ENCODE measurements at places on chromosomes 13 and 19. TPM values are rescaled to one million over a fixed set of nuclear protein-coding genes. Genes with fewer than 3 reads are reported as not detected.

- DNase-seq: no peak
Observed at GRCh38 chr13:24745516-24745860, 18.5 kb upstream of the RNF17 start.

- no peak for DNase-seq
Observed at GRCh38 chr13:51058461-51059167, 52.5 kb downstream of the C13orf42 start.

DNA sequence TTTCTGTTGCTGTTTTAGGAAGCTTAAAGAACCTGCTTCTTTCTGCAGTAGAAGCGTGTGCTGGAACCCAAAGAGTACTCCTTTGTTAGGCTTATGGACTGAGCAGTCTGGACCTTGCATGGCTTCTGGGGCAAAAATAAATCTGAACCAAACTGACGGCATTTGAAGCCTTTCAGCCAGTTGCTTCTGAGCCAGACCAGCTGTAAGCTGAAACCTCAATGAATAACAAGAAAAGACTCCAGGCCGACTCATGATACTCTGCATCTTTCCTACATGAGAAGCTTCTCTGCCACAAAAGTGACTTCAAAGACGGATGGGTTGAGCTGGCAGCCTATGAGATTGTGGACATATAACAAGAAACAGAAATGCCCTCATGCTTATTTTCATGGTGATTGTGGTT, 103.1 kb downstream of the TNFRSF19 start:
- no peak for DNase-seq

DNA sequence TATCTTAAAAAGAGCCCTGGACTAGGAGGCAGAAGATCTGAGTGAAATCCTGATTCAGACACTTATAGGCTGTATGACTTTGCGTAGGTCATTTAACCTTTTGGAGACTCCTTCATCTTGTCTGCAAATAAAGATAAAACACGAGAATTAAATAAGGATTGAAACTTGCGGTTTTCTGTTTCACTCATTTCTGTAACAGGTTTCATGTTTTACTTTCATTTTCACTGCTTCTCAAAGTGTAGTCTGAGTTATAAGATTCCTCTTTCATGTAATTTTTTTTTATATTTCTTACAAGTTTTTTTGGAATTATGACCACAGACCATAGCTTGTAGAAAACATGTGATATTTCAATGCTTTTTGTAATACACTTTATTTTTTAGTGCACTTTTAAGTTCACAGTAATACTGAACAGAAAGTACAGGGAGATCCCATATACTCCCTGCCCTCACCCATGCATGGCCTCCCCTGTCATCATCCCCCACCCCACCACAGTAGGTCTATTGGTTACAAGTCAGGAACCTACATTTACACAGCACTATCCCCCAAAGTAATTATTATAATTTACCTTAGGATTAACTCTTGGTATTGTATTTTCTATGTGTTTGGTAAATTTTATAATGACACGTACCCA, 174.6 kb downstream of the ITGBL1 start:
- DNase-seq: no peak

DNA sequence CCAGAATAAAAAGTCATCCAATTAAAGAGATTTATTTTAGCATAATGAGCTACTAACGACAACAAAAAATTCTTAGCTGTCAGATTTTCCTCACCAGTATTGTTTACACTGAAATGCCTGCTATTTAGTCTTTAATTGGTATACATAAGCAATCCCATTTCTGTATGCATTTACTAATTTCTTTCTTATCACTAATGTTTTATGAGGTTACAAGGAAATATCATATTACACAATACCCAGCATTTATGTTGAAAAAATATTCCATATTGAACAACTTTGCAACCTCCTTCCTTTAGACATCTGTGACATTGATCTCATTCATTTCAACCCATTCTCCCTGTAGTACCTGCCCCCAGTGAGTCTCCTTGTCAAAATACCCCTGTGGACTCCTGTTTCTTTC, 135.4 kb downstream of the SLITRK6 start:
- no peak for DNase-seq

GRCh38 chr13:100645382-100645781, 29.2 kb downstream of the TMTC4 start:
- DNase-seq: no peak

DNA sequence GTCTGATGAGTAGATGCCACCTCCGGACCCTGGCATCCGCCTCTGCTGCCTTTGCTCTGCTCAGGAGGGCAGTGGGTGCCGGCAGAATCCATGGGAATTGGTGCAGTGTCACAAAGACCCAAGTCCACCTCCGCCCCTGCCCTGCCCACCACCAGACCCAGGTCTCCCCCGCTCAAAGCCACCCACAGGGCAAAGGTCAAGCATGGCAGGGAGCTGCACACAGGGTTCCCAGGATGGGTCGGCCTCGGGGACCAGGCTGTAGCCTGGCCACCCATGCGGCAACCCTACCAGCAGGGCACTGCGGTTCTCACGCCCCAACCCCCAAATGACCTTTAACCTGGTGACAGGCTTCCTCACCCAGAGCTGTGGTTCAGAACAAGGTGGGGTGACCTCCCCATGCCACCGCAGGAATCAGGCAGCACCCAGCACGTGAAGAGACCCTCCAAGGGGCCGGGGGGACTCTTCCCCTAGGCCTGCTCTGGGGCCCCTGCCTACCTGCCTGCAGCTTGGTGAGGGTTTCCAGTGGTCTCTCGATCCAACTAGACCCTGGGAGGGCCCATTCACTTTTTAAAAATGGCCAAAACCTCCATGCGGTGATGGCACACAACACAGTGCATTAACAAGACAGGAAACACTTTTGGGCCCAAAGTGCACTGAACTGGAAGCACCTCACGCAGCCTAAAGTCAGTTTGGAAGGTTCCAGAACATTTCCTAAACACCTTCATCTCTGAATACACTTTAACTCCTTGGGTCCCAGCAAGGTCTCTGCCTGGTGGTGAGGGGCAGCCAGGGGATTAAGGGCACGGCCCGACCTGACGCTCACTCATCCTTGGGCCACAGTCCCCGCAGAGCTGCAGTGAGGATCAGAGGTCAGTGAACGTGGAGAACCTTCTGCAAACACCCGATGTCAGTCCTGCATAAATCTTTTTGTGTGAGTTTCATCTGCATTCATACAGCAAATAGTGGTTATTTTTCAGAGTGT, 11.0 kb downstream of the GAS6 start:
- no peak for DNase-seq

GRCh38 chr19:41930926-41931592, 2.8 kb upstream of the ERFL start:
- no peak for DNase-seq

- DNase-seq: peak; percentile 30
Observed at GRCh38 chr19:38735257-38735686, 9.0 kb downstream of the CAPN12 start.

GRCh38 chr19:39372941-39373340, 18.0 kb downstream of the PAF1 start:
- DNase-seq: no peak

The PSG6 gene
- not detected for total RNA-seq

The MEF2B gene
- total RNA-seq: 3.6 TPM

The HIPK4 gene
- 0.18 TPM for total RNA-seq

The ZNF460 gene
- total RNA-seq: 74.4 TPM

The DENND1C gene
- total RNA-seq: 110 TPM

The STAP2 gene
- total RNA-seq: 2.3 TPM

All from naive thymus-derived CD8-positive, alpha-beta T cell (primary cell).